DND-41 (cell line): ENCODE measurements at places on chromosomes 16 and 17.

- H3K36me3 ChIP-seq, result peaks cover 59% of the 10 kb centered on the region
- peak within 1 kb of the TSS; percentile 82 for H3K4me3 ChIP-seq
- DNase-seq, result peak; percentile 96
- no peaks in the 10 kb centered on the region for H3K27me3 ChIP-seq
These were observed at the start of gene POLDIP2 for GRCh38 chr17:28357061-28357900. TSS of gene POLDIP2 (minus strand) at chr17:28357527. CDS start at chr17:28357448, 79 bp downstream.

DNA sequence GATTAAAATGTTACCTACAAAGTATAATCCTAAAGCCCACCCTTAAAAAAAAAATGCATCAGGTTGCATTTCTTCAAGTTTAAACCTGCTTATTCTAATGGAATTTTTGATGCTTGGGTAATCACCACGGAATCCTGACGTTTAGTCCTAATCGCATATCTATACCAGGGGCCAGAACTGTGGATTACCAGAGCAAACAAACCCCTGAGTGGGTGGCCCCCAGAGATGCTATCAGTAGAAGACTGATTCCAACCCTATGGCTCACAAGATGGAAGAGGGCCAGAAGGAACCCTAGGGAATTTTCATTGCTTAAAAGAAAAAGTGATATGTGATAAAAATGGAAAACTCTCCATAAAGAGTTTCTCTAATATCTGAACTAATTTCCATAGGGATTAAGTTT, 152.2 kb upstream of the NOG start:
- H3K36me3 ChIP-seq, result no peaks in the 10 kb centered on the region
- no peaks in the 10 kb centered on the region for H3K4me1 ChIP-seq
- H3K27me3 ChIP-seq, result no peaks in the 10 kb centered on the region
- H3K27ac ChIP-seq, result no peak overlapping the region
- no peak overlapping the region for H3K4me3 ChIP-seq

DNA sequence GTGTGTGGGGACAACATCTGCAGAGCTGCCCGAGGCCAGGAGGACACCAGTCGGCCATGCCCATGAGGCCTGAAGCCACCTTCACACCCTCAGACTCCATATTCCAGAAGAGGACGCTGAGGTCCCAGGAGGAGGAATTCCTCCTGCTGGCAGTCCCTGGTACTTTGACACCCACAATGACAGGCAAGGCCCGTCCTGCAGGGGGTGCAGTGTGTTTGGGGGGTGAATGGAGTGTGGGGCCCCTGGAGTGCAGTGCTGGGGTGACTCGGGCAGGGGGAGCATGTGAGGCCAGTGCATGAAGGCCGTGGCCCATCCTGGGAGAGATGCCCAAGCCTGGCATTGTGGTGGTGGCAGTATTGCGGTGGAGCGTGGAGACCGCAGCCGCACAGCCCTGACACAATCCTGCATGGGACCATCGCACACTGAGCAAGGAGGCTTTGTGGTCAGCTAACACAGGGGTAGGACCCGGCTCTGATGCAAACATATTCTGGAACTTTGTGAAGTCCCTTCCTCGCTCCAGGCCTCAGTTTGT, 52.2 kb downstream of the ZDHHC7 start:
- H3K4me3 ChIP-seq, result no peak overlapping the region
- H3K27me3 ChIP-seq, result peaks cover 11% of the 10 kb centered on the region
- no peak overlapping the region for H3K27ac ChIP-seq
- H3K36me3 ChIP-seq, result no peaks in the 10 kb centered on the region
- no peak for DNase-seq
- no peaks in the 10 kb centered on the region for H3K4me1 ChIP-seq

DNA sequence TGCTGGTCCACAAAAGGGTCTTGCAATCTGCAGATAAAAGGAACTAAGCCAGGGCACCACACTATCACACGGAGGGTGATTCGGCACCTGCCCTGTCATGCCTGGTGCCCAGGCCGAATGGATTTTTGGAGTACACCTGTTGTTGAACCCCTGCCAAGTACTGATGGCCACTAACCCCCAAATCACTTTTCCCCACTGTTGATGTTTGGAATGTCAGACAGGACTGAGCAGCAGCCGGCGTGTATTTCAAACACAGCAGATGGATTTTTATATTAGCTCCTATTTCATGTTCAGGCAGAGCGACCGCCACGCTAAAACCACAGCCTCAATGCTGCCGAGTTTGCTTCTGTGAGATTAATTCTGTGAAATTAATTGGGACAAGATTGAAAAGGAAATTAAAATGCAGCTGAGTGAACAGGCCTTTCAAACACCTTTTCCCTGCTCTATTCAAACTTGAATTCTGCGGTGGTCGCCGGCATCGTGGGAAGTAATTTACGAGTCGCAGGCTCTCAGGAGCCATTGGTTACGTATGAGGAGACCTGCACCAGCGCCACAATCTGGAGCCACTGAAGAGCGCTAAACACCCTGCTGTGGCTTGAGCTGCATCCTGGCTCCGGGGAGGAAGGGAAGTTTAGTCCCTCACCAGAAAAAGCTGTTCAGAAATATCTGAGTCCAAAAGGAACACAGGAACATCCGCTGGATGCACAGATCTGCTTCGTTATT, 48.5 kb downstream of the SNX11 start:
- H3K4me1 ChIP-seq, result no peaks in the 10 kb centered on the region
- DNase-seq, result no peak
- H3K36me3 ChIP-seq, result no peaks in the 10 kb centered on the region
- H3K27ac ChIP-seq, result no peak overlapping the region
- H3K4me3 ChIP-seq, result no peak overlapping the region
- peaks cover 35% of the 10 kb centered on the region for H3K27me3 ChIP-seq

DNA sequence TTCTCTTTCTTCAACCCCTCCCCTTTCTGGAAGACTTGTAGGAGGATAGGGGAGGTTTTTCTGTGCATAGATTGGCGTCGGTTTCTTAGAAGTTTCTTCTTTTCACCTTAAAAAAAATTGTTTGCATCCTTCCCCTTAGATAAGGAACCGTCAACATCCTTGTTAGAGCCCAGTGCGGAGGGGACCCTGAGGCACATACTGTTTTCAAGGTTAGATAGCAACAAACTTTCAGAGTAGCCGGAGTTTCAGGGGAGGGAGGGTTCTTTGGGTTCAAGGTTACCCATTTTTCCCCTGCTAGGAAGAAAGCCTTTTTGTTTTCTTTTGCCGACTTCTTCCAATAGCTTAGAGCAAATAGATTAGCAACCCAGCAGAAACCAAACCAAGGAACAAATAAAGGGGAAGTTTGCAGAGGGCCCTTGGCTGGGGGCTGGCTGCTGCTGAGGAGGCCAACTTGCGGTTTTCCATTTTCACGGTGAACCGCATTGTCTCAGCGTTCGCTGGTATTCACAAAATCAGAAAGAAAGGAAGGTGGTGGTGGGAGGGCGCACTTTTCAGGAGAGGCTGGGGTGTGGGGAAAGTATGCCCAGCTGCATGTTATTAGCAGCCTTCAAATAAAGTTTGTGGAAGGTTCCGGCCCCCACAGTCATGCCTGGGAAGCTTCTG, 28.8 kb downstream of the MSI2 start:
- H3K36me3 ChIP-seq, result peaks cover 81% of the 10 kb centered on the region

DNA sequence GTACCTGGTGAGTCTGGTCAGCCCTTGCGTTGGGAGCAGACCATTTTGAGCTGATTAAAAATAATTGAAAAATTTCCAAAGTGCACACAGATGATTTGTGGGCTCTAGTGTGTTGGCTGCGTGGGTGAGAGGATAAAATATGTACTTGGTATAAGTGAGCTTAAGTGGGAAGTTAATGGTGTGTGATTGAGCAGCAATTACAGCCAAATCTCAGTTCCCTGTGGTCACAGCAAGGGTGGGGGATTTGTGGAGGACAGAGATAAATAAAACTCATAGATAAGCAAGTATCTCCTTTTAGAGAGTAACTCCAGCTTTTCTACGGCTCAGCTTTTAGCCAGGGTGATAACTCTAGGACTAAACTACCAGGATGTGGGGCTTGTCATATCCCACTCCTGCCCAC, 390.4 kb downstream of the UTP18 start:
- no peaks in the 10 kb centered on the region for H3K36me3 ChIP-seq
- no peak for DNase-seq
- peaks cover 6% of the 10 kb centered on the region for H3K4me1 ChIP-seq
- H3K4me3 ChIP-seq, result no peak overlapping the region
- no peak overlapping the region for H3K27ac ChIP-seq
- no peaks in the 10 kb centered on the region for H3K27me3 ChIP-seq

- H3K4me3 ChIP-seq, result no peak overlapping the region
- no peak for DNase-seq
- H3K36me3 ChIP-seq, result no peaks in the 10 kb centered on the region
- H3K27ac ChIP-seq, result no peak overlapping the region
- no peaks in the 10 kb centered on the region for H3K4me1 ChIP-seq
These were observed 46.2 kb downstream of the MYH3 start for GRCh38 chr17:10610884-10611283.

GRCh38 chr17:42424991-42425610, 2.0 kb upstream of the CAVIN1 start:
- no peak overlapping the region for H3K27ac ChIP-seq
- H3K4me1 ChIP-seq, result no peaks in the 10 kb centered on the region
- no peak overlapping the region for H3K4me3 ChIP-seq
- DNase-seq, result no peak
- H3K27me3 ChIP-seq, result peaks cover 16% of the 10 kb centered on the region
- no peaks in the 10 kb centered on the region for H3K36me3 ChIP-seq

DNA sequence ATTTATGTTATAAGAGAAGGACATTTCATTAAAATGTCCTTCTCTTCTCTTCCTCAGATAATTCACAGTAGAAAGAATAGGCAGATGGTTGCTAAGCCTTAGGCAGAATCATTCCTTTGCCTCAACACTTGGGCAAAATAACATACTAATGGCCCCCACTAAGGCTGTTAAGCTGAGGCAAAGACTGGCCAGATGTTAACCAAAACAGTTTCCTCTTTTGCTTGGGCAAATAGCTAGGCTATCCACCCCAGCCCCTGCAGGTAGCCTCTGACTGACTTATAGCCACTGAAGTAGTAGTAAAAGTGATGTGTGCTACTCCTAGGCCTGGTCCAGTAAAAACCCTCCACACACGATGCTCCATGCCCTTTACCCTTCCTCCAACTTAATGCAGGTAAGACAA, 55.2 kb downstream of the SPAG9 start:
- peaks cover 7% of the 10 kb centered on the region; the same call in 1 of the 2 replicates for H3K36me3 ChIP-seq
- DNase-seq, result no peak
- H3K4me1 ChIP-seq, result no peaks in the 10 kb centered on the region
- H3K4me3 ChIP-seq, result no peak overlapping the region
- H3K27me3 ChIP-seq, result no peaks in the 10 kb centered on the region

DNA sequence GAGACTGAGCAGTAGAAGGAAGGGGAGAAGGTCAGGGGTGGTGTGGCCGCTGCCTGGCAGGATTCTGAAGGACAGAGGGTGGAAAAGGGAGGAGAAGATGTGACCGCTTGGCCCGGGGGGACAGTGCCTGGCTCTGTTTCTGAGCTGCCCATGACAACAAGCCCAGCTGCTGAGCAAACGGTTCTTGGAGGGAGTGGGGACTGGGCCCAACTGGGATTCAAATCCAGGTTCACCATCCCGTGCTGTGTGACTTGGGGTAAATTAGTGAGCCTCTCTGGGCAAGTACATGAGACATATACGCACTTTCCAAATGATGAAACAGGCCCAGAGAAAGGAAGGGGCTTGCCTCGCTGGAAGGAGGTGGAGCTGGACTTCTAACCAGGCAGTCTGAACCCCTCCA, 23.3 kb downstream of the SEC14L5 start:
- no peak for DNase-seq
- H3K4me1 ChIP-seq, result no peaks in the 10 kb centered on the region
- no peak overlapping the region for H3K4me3 ChIP-seq
- peaks cover 3% of the 10 kb centered on the region for H3K27me3 ChIP-seq
- H3K27ac ChIP-seq, result no peak overlapping the region

DNA sequence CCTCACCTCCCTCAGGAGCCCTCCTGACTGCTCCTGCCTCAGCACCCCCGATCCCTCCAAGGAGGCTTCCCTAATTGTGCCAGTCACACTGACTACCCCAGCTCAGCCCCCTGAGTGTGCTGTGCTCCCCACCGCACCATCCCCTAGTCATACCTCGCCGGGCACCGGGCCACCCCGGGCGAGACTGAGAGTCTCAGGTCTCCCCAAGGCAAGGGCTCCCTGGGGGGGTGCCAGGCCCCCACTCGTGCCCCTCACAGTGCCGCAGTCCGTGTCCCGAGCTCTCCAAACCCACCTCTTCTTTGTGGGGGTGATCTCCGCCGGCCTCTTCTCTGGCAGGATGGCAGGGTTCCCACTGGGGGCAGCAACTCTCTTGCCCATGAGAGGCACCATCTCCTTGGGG, 3.2 kb downstream of the TRPV3 start:
- no peaks in the 10 kb centered on the region for H3K27me3 ChIP-seq
- H3K27ac ChIP-seq, result no peak overlapping the region
- no peaks in the 10 kb centered on the region for H3K36me3 ChIP-seq

- no peak overlapping the region for H3K4me3 ChIP-seq
- no peak overlapping the region for H3K27ac ChIP-seq
- no peak for DNase-seq
These were observed 2.9 kb upstream of the HIC1 start for GRCh38 chr17:2051933-2052559.

- no peak for DNase-seq
- H3K4me3 ChIP-seq, result no peak overlapping the region
- no peaks in the 10 kb centered on the region for H3K27me3 ChIP-seq
- H3K4me1 ChIP-seq, result no peaks in the 10 kb centered on the region
- no peaks in the 10 kb centered on the region for H3K36me3 ChIP-seq
These were observed 564.0 kb downstream of the MAF start for GRCh38 chr16:79036541-79036940.

- no peak for DNase-seq
- H3K36me3 ChIP-seq, result no peaks in the 10 kb centered on the region
- peaks cover 80% of the 10 kb centered on the region for H3K4me1 ChIP-seq
- H3K27ac ChIP-seq, result peak overlapping the region; percentile 90
These were observed 157.6 kb upstream of the GSE1 start for GRCh38 chr16:85455534-85455933.

GRCh38 chr17:81254955-81255717, 16.0 kb downstream of the NDUFAF8 start:
- no peak overlapping the region for H3K4me3 ChIP-seq
- no peaks in the 10 kb centered on the region for H3K4me1 ChIP-seq
- H3K27me3 ChIP-seq, result no peaks in the 10 kb centered on the region
- no peak overlapping the region for H3K27ac ChIP-seq
- peaks cover 76% of the 10 kb centered on the region for H3K36me3 ChIP-seq

GRCh38 chr17:68576811-68577496, 24.2 kb downstream of the FAM20A start:
- H3K27ac ChIP-seq, result no peak overlapping the region
- no peaks in the 10 kb centered on the region for H3K36me3 ChIP-seq
- no peak overlapping the region for H3K4me3 ChIP-seq
- no peaks in the 10 kb centered on the region for H3K4me1 ChIP-seq
- peaks cover 3% of the 10 kb centered on the region for H3K27me3 ChIP-seq

GRCh38 chr17:78689029-78689428, 93.0 kb downstream of the CYTH1 start:
- H3K27me3 ChIP-seq, result no peaks in the 10 kb centered on the region
- H3K4me1 ChIP-seq, result no peaks in the 10 kb centered on the region
- no peak overlapping the region for H3K4me3 ChIP-seq
- peaks cover 16% of the 10 kb centered on the region for H3K36me3 ChIP-seq

GRCh38 chr17:78358538-78359320, 1.1 kb downstream of the SOCS3 start:
- DNase-seq, result no peak
- H3K27me3 ChIP-seq, result peaks cover 11% of the 10 kb centered on the region
- peaks cover 19% of the 10 kb centered on the region for H3K4me1 ChIP-seq
- no peak overlapping the region for H3K27ac ChIP-seq
